Spleen (tissue), 13 donors: ENCODE measurements at places on chromosomes 5 and 9. TPM values are rescaled to one million over a fixed set of nuclear protein-coding genes. Genes with fewer than 3 reads are reported as not detected.

The FRMD3 gene
- 17.8 TPM for total RNA-seq

The SLC35D2 gene
- 10.9 TPM for total RNA-seq

GRCh38 chr5:128498844-128499455 lies 39.1 kb downstream of the FBN2 start:
- no peak for DNase-seq
- H3K36me3 ChIP-seq = no peaks in the 10 kb centered on the region
- H3K27me3 ChIP-seq = no peaks in the 10 kb centered on the region

- no peak overlapping the region for H3K27ac ChIP-seq
- DNase-seq = no peak
- H3K4me1 ChIP-seq = no peaks in the 10 kb centered on the region
- H3K36me3 ChIP-seq = no peaks in the 10 kb centered on the region
- no peak overlapping the region for H3K4me3 ChIP-seq
- H3K27me3 ChIP-seq = no peaks in the 10 kb centered on the region
These were observed 62.0 kb downstream of the BARX1 start for GRCh38 chr9:93893194-93893593.

- H3K4me1 ChIP-seq = no peaks in the 10 kb centered on the region
- DNase-seq = no peak
These were observed 528.7 kb upstream of the DAP start for GRCh38 chr5:11289733-11290132.

DNA sequence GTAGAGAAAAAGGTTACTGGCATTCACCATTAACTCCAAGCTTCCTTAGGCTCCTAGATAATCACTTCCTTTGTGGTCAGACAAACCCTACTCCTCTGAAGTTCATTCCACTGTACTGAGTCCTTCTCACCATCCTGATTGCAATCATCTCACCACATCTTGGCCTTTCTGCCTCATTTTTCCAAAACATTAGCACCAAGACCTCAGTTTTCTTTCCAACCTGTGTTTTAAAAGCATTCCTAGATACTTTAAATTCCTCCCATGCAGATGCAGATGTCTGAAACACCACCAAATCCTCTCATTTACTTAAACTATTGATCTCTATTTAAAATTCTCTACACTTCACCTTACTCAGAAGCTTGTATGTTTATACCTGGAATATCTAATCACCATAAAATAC lies 961.3 kb upstream of the CTNND2 start:
- no peaks in the 10 kb centered on the region for H3K27me3 ChIP-seq
- H3K36me3 ChIP-seq = no peaks in the 10 kb centered on the region
- no peak for DNase-seq

- H3K27ac ChIP-seq = no peak overlapping the region
- DNase-seq = no peak
- H3K4me3 ChIP-seq = no peak overlapping the region
- no peaks in the 10 kb centered on the region for H3K4me1 ChIP-seq
- H3K36me3 ChIP-seq = no peaks in the 10 kb centered on the region
These were observed 198.4 kb downstream of the NSG2 start for GRCh38 chr5:174243904-174244303.
